Epithelial cell of esophagus (primary cell): ENCODE measurements at places on chromosomes 2 and 18.

GRCh38 chr2:139773720-139774277 lies 993.6 kb upstream of the NXPH2 start:
- no peak for DNase-seq

- no peak for DNase-seq
Observed at GRCh38 chr2:230267556-230267955, 42.0 kb downstream of the SP140 start.

- no peak for DNase-seq
Observed at GRCh38 chr2:81266106-81266505, 961.6 kb upstream of the LRRTM1 start.

DNA sequence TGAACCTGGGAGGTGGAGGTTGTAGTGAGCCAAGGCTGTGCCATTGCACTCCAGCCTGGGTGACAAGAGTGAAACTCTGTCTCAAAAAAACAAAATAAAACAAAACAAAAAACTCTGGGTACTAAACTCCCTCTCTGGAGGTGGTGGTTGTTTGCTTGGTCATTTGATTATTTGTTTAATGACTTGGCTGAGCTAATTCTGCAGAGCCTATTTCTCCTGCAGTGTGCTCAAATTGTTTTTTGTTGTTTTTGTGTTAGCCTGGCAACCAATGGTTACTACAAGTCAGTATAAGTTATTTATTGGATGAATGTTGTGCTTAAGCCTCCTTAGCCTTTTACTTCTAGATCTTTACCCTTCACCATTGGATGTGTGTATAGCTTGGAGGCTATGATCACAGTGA lies 387.5 kb downstream of the ADCYAP1 start:
- no peak for DNase-seq

DNA sequence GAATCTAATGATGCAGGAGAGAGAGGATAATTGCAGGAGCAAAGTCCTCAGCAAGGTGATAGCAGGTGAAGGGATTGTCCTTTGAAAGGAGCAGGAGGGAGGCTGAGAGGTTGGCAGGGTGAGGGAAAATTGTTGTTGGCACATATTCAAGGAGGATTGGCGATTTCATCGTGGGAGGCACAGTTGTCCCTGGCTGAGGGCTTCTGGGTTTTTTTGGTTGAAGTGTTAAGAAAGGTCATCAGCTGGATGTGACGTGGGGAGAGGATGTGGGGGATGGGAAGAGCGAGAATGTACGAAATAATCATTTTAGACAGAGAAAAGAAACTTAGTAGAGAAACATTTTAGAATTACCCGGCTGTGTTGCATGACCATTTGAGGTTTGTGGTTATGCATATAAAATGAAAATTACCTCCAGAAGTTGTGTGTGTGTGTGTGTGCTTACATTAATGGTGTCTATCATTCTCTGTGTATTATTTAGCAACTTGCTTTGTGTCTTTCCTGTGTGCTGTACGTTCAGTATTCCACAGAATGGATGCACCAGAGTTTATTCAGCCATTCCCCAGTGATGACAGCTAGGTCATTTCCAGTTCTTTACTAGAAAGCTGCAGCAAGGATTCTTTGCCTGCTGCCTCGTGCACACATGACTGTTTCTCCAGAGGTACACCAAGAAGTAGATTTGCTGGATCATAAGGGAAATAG lies 67.6 kb downstream of the SDC1 start:
- no peak for DNase-seq

- no peak for DNase-seq
Observed at GRCh38 chr2:206863716-206864115, 75.6 kb upstream of the CPO start.

- DNase-seq = peak; percentile 48
Observed at GRCh38 chr2:32357318-32358110, 691 bp downstream of the BIRC6 start.

DNA sequence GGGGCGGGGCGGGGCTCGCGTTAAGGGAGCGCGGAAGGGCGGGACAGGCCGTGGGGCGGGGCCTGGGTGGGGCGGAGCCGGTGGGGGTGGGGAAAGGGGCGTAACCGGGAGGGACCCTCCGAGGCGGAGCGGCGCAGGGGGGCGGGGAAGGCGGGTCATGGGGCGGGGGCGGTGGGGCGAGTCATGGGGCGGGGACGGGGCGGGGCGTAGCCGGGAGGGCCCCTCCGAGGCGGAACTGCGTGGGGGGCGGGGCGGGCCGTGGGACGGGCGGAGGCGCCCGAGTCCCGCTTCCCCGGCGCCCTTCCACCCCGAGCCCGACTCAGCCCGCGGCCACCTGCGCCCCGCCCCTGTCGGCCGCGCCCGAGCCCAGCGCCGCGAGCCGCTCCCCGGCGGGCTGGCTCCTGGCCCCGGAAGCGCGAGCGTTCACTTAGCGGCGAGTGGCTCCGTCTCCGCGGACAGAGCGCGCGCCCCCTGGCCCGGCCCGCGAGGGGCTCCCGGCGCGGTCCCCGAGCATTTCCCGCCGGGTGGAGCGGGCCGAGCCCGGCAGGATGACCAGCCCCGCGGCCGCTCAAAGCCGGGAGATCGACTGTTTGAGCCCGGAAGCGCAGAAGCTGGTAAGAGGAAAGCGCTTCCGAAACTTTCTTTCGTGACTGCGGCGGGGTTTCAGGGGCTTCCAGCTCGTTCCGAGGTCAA lies 64.7 kb downstream of the LRRFIP1 start:
- DNase-seq = peak; percentile 91

DNA sequence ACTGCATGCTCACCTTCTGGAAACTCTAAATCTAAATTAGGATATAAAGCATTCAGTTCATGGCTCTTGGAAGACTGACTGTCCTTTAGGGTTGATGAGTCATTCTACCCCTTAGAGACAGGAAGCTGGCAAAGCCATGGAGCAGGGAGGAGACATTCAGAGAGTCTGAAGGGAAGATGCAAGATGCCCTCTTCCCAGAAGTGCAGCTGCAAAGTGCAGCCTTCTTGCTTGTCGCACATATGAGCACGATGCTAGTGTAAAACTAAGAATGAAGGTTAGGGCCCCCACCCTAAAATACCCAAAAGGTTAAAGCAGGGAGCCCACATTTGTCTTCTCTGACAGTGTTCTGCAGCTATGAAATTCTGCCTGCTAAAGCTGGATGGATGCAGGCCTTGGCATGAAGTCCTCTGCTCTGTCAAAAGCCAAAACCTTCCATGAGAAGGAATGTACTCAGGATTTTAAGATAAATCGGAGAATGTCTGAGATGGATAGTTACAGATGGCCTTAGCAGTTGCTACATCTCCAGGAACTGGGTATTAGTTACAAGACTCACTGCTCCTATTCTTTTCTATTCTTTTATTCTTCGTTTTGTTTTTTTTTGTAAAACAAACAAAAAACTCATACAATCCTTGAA lies 89.7 kb downstream of the POLE4 start:
- DNase-seq = peak; percentile 31

DNA sequence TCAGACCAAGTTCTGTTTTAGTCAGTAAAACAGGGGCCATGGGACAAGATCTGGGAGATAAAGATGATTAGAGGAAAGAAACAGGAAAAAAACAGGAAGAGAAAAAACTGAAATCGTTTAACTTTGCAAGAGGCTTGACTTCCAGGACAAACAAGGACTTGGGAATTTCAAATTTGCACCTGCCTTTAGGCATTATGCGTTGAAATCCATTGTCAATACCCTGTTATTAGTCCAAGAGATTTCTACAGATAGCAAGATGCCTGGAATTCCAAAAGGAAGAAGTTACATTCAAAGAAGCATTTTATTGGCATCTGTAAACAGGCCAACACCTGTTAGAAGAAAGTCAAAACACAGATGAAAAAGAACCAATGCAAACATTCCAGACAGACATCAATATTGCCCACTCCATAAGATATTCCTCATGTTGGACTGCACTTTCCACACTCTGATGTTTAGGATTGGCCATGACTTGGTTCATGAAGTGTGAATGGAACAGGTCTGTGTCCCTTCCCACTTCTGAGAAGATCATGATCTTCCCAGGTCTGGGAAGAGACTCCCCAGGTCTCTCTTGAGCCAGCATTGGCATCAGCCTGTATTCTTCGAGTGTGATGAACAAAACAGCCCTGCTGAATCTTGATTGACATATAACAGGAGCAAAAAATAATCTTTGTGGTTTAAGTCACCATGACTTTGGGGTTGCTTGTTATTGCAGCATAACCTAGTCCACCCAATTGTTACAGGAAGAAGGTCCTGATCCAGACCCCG lies 181.4 kb upstream of the FN1 start:
- no peak for DNase-seq

- DNase-seq = no peak
Observed at GRCh38 chr2:48283586-48284269, 246.2 kb upstream of the STON1 start.
